Hair follicular keratinocyte (primary cell): ENCODE measurements at places on chromosomes 11 and 22. TPM values are rescaled to one million over a fixed set of nuclear protein-coding genes. Genes with fewer than 3 reads are reported as not detected.

Gene CSTF3
- 13.7 and 23.6 TPM in 2 replicates for total RNA-seq

Gene GNAZ
- 0.08 TPM in 1 of 2 replicates, not detected in the other for total RNA-seq

Gene MMP7
- total RNA-seq, result not detected in 2 replicates

Gene OR5B21
- not detected in 2 replicates for total RNA-seq

Gene APOL5
- total RNA-seq, result not detected in 2 replicates

Gene SEPTIN5
- 2.6 and 14.9 TPM in 2 replicates for total RNA-seq
